Right ventricle myocardium inferior (tissue), 1 donor: ENCODE measurements at places on chromosomes 4 and X. TPM values are rescaled to one million over a fixed set of nuclear protein-coding genes. Genes with fewer than 3 reads are reported as not detected.

DNA sequence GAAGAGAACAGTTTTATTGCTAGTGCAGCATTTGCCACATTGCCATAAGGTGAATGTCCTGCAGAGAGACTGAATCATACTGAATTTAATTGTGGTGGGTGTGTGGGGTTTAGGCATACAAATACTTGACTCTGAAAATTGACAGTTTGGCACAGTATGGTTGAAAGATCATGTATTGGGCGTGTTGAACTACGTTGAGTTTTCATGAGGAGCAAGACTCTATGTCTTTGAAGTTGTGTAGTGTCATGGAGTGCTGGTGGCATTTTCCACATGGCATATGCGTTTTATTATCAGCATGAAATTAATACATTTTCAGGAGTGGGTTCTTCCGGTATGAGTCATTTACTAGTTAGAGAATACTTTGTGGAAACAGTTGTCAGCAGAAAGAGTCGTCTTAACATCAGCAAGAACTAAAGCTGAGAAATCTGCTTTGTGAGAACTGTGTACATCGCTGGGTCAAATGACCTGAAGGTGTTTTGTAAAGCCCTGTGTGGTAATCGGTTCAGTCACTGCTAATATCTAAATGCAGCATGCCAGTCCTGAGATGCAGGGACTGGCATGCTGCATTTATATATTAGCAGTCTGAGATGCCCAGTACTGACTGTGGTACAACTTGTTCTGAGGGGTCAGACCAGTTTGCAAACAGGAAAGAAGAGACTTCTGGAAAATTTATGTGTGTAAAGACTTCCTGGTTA, 50.3 kb downstream of the ARHGAP10 start:
- DNase-seq, result no peak

The FBXL5 gene
- total RNA-seq, result 93.9 TPM

GRCh38 chr4:16598597-16599206, 299.7 kb downstream of the LDB2 start:
- no peak for DNase-seq

The SLC7A11 gene
- total RNA-seq, result 0.46 TPM

DNA sequence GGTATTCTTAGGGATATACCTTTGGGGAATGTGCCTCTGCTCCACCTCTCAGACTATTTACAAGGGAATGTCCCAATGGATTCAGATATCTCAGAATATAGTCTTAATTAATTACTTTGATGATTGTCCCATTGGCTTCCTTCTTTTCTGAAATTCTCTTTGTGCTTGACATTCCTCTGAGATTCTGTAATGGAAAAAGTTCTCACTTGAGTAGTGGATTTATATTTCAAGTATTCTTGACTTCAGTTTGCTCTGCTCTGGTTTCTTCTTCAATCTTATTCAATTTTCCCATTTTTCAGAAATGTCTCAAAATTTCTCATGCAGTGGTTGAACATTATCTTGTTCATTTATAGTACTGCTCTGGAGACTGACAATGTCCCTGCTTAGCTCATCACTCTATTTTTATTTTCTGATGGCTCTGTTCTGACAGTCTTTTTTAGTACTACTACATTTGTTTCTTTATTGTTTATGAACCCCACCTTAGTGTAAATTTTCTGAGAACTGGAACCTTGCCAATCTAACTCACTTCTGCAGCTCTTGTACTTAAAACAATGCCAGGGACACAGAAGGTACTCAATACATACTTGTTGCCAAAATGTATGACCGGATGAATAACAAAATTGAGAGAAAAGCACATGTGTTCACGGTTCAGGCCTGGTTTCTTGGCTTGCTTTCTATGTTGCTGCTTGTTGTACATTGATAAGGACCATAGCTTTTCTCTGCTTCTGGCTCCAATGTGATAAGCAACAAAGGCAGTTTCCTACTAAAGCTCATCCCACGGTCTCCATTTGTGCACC, 471.7 kb downstream of the GASK1B start:
- no peak for DNase-seq

DNA sequence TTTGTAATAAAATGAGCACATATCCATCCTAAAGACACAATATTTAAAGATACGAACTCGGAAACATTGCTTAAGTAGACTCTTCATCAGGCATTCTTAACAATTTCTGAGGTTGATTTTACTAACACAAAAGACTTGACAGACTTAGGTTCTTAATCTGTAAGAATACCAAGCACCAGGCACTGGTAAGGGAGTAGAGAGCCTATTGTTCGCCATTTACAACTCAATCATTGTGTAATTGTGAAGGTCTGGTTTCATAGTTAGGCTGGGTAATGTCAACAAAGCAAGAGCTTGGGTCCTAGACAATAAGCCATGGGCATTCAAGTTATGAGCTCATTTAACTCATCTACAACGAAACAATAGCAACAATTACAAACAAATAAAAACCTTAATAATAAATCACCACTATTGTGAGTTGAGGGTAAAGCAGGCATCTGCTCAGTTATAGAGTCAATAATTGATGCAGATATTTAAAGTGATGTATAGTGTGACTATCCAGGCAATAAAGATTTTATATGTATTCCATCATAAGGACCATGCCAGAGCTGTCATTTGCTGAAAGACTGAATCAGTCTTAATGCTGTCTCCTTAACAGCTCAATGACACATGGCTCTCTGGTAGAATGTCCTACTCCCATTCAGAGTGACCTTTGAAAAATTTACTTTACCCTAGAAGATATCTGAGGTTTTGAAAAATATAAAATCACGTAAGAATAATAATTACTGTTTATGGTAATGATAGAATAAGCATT, 664.0 kb upstream of the PCDH7 start:
- DNase-seq, result no peak
